ENCODE measurements at places on chromosomes 12 and 14. TPM values are rescaled to one million over a fixed set of nuclear protein-coding genes. Genes with fewer than 3 reads are reported as not detected.

Gene C14orf132
- total RNA-seq: 33.8 TPM

Gene MYF6
- not detected for total RNA-seq

Gene RNASE11
- total RNA-seq: not detected

Gene PRH2
- total RNA-seq: not detected

Gene CD4
- total RNA-seq: 3.6 TPM

Gene KIF26A
- 5.8 TPM for total RNA-seq

Gene ADAM21
- not detected for total RNA-seq

Gene ASCL1
- not detected for total RNA-seq

GRCh38 chr12:72276181-72276805, 4.1 kb downstream of the TRHDE start:
- DNase-seq: no peak

DNA sequence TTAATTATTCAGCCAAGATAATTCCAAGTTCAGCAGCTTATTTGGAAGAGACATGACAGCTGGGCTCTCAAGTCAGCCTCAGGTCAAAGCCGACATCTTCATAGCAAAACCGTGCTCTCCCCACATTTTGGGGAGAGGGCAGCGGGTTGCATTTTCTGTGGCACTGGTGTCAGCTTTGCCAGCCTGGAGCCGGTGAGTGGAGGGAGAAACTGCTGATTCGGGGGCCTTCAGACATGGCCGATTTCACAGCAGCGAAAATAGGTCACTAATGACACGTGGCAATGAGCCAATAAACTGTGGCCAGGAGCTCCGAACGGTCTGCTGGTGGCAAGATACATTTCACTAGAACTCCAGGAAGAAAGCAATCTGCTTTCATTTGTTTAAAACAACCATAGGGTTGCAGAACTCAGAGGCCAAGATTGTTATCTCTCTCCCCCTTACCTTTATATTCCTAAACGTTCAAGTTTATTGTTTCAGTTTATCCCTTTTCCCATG, 173.2 kb downstream of the CAND1 start:
- no peak for DNase-seq

GRCh38 chr14:104315625-104316024, 177.2 kb downstream of the KIF26A start:
- no peak for DNase-seq

DNA sequence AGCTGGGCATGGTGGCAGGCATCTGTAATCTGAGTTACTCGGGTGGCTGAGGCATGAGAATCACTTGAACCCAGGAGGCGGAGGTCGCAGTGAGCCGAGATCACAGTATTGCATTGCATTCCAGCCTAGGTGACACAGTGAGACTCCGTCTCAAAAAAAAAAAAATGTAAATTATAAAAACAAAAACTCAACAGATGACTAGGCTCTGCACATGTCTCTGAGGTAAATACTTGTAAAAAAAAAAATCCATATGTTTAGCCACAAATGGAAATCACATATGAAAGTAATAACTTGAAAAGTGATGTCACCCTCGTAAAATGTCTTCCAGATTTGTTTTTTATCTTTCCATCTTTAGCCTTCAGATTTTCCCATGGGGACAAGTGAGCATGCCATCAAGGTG, 85.0 kb downstream of the KICS2 start:
- DNase-seq: no peak

DNA sequence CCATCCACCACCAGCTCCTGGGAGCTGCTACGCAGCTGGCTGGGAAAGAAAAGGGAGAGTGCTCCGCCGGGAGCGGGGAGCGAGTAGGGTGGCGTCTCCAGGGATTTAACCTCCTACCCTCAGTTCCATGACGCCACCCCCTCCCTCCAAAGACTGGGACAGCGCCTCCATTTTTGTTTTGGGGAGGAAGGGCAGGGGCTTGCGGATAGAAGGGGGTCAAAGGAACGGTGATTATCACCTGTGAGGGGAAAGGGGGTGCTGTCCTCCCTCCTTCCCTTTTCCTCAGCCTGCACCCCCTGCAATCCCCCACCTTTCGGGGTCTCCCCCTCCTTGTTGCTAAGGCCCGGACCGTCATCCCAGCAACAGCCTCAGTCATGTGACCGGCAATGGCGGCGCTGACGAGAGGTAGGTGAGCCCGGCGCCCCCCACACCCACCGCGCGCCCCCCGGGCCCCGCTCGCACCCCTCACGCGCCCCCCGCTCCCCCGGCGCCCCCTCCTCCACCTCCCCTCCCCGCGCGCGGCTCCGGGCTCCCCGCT, at the start of gene DTX3:
DTX3 (plus strand) TSS at position 371 of the 538 bp plus-strand sequence. CDS start 1,694 bp downstream, outside the sequence.
- DNase-seq: no peak

DNA sequence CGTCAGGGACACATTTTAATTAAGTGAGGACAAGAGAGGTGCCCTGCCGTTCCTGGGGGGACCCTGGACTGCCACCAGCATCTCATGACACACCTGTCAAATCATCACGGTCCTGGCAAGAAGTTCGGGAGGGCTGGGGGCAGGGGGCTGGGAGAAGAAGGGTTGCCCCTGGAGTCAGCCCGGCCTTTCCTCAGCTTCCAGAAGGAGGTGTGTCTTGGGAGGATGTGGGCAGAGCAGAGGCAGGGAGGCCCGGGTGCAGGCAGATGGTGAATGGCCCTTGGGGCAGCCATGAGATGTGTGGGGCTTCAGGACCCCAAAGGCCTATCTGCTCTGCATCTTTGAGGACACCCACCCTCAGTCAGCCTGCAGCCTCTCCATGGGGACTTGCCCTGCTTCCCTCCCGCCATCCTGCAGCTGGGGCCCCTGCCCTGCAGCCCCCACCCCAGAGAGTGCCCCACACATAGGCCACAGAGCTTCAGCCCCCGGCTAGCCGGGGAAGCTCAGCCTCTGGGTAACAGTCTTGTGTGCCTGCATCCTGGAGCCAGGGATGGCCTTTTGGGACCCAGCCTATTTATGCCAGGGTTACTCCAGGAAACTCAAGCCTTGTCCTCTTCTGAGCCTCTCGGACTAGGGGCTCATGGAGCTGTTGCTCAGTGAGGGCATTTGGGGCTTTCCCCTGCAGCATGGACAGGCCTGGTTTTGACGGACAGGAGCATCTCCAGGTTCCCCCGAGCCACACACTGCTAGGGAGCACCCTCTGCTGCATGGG, 178.5 kb downstream of the KIF26A start:
- DNase-seq: no peak

DNA sequence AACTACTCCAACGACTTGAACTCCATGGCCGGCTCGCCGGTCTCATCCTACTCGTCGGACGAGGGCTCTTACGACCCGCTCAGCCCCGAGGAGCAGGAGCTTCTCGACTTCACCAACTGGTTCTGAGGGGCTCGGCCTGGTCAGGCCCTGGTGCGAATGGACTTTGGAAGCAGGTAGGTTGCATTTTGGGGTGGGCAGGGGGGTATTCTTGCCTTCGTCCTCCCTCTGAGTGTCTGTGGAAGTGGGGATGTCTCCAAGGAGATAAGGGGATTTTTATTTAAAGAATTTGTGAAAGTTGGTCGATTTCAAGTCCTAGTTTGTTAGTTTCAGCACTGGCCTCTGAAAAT, 1.3 kb downstream of the ASCL1 start:
- DNase-seq: no peak

- no peak for DNase-seq
Measured at GRCh38 chr12:126432780-126433179, 1367.5 kb downstream of the AACS start.

DNA sequence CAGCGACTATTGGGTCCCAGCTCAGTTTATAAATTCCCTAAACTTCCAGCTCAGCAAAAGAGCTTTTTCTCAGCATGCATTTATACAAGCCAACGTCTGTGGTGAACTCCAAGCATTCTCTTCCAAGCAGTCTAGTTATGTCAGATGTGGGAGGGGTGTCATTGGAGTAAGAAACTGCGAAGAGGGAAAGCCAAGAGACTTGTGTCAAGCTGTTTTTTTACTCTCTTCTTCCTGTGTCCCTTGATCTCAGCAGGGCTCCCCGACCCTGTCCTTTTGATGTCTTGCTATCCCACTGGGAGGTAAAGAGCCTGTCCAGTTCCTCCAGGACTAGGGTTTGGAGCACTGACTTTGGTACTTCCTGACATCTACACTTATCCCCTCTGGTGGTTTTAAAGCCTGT, 69.0 kb downstream of the PPM1H start:
- no peak for DNase-seq

GRCh38 chr12:27335364-27336281, 3.0 kb downstream of the BMAL2 start:
- no peak for DNase-seq

DNA sequence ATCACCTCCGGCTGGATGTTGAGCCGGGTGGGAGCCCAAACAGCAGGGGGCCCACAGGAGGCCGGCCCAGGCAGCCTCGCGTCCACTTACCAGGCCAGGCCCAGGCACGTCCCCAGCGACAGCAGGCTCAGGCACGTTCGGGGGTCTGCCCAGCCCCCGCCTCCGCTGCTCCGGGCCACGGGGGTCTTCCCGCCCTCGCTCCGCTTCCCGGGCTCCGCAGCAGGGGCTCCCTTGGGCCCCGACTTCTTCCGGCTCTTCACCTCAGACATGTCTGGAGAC, 216 bp downstream of the IKBIP start:
- no peak for DNase-seq

DNA sequence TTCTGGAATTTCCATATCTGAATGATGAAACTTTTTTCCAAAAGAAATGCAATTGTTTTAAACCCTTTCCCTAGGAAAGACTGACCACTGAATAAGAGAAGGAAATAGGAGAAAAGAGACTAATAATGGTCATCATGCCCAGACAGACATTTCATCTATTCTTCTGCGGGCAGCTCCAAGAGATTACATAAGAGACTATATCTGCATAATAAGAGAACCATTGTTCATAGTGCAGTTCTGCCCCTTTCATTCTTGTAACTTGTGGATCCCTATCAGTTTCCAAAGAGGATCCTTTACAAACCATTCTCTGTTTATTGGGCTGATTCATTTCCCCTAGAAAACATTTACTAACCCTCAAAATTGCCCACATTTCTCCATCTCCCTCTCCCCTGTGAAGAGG, 197.8 kb downstream of the FSCB start:
- no peak for DNase-seq

DNA sequence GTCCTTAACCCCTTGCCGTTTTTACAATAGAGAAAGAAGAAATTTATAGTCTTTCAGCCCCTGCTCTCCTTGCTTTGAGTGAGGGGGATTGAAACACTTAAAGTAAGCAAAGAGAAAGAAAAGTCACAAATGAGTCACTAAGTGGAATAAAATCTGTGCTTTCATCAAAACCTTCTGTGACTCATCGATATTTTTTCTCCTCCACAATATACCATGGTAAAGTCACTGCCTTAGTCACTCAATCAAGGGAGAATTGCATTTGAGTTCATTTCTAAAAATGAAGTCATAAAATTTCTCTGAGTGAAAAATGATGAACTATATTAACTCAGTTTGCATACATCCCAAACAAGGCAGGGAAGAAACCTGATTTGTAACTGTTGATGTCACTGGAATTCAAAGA, 470.3 kb downstream of the FOXG1 start:
- DNase-seq: no peak

GRCh38 chr12:75661908-75662307, 150.5 kb upstream of the KRR1 start:
- DNase-seq: no peak

DNA sequence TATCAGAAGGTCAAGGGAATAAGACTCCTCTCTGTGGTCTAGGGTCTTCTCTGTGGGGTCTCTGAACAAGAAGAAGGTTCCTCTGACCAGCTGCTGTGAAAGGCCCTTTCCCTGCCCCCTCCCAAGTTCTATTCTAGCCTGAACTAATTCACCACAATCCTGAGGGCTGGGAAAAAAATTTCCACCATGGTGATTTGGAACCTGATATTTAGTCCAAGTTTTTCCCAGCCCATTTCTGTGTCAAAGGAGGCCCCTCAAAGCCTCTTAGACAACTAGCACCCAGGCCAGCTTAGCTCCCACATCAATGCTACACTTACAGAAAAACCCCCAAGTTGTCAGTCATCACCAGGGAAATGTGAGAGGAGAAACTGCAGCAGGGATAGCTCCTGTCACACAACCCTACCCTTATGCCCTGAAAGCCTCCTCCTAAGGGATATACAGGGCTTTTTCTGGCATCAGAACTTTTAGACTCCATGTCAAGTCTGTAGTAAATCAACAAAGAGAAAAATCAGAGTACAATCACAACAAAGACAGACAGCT, 4.5 kb downstream of the FMNL3 start:
- no peak for DNase-seq

DNA sequence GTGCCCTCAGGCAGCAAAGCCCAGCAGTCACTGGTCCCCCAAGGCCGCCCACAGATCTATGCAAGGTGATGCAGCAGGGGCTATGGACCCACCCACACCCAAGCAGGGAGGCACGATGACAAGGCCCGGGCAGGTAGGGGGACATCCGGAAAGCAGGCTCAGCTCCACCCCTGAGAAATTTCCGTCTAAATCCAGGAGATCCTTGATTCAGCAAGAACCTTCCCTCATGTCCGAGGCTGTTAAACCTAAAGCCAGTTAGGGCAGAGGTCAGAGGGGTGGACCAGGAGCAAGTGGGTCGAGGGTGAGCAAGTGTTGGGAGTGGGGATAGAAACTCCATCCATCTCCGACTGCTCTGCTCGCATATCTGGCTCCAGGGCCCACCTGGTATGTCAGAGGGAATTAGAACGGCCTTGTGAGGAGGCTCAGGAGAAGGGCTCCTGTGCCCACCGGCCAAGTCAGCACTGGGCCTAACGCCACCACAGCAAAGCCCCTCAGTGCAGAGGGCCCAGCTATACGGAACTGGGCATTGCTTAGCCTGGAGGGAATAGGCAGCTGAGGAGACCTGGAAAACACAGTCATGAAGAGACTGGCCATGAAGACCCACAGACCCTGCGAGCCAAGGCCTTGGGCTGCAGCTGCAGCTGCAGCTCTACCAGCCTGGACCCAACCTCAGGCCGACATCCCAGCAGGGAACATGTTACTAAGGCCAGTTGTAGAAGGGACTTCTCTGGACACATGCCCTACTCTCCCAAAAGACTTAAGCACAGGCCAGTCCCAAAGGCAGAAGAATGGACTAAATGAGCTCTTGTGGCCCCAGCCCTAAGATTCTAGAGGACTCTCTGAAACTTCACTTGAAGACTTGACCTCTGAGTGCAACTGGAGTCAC, 34.3 kb downstream of the DAD1 start:
- no peak for DNase-seq

- no peak for DNase-seq
Measured at GRCh38 chr12:75994069-75994740, 37.4 kb downstream of the PHLDA1 start.

GRCh38 chr14:97149775-97150174, 352.6 kb downstream of the VRK1 start:
- DNase-seq: no peak

DNA sequence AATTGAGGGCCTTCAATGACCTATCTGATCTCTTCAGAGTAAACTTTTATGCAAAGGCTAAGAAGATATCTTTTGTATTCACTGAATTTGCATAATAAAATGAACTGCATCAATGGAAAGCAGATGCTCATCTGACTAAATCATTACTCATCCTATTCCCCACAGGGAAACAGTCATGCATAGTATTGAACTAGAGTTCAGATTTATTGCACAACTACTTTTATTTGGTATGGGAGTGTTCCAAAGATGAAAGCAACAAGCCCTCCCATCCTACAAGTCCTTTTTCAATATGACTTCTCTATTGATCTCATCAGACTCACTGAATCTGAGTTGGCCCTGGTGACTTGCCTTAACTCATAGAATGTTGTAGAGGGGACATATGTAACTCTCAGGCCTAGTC, 159.8 kb downstream of the KITLG start:
- no peak for DNase-seq

All from suprapubic skin (tissue), 4 donors.